Progenitor cell of endocrine pancreas (in vitro differentiated cells): ENCODE measurements at places on chromosomes 7 and 10.

DNA sequence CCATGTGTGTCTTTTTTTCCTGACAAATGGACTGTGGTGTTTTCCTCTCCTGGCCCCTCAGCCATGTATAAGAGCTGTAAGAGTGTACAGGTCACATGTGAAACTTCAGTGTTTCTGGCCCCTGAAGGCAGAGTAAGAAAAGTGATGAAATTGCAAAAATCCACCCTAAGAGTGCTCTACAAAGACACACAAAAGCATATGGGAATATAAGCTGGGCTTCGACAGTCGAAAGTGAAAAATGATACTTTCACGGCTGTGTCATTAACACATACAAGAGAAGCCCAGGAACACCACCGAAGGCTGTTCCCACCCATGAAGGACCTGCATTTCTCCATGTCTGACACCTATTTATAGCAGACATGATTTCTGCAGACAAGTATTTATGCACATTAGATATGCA lies 192.2 kb downstream of the PARD3 start:
- no peak overlapping the region for H3K4me3 ChIP-seq
- no peak for DNase-seq
- H3K27me3 ChIP-seq, result no peaks in the 10 kb centered on the region
- H3K27ac ChIP-seq, result no peak overlapping the region
- H3K36me3 ChIP-seq, result no peaks in the 10 kb centered on the region

DNA sequence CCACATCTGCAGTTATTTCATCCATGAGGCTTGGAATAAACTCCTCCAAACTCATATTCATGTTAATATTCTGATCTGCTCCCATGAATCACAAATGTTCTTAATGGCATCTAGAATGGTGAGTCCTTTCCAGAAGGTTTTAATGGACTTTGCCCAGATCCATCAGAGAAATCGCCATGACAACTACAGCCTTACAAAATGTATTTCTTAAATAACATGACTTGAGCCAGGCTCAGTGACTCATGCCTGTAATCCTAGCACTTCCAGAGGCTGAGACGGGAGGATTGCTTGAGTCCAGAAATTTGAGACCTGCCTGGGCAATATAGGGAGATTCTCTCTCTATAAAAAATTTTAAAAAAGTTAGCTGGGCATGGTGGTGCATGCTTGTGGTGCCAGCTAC lies 102.1 kb upstream of the TMEM168 start:
- peaks cover 23% of the 10 kb centered on the region for H3K36me3 ChIP-seq
- no peak overlapping the region for H3K27ac ChIP-seq
- H3K27me3 ChIP-seq, result no peaks in the 10 kb centered on the region
- peaks cover under 1% of the 10 kb centered on the region for H3K4me1 ChIP-seq

DNA sequence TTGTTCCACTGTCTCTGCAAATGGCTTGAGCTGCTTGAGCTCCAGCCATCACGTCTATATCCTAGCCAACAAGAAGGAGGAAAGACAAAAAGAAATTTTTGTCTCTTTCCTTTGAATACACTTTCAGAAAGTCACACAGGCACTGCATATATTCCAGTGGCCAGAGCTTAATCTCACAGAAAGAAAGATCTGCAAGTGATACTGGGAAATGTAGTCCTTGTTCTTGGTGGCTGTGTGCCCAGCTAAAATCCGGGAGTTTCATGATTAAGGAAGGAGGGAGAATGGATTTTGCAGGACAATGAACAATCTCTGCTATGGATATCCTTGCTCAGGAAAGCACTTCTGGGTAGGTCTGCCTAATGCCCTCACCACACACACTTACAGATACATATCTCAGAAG lies 19.5 kb upstream of the DLG5 start:
- no peak overlapping the region for H3K4me3 ChIP-seq
- H3K4me1 ChIP-seq, result peaks cover 7% of the 10 kb centered on the region
- H3K36me3 ChIP-seq, result peaks cover 3% of the 10 kb centered on the region
- no peaks in the 10 kb centered on the region for H3K27me3 ChIP-seq
- H3K27ac ChIP-seq, result no peak overlapping the region

- peaks cover 5% of the 10 kb centered on the region for H3K36me3 ChIP-seq
- H3K27ac ChIP-seq, result no peak overlapping the region
- H3K4me1 ChIP-seq, result no peaks in the 10 kb centered on the region
- no peak for DNase-seq
Measured at GRCh38 chr7:158291998-158292397, 295.6 kb downstream of the PTPRN2 start.

DNA sequence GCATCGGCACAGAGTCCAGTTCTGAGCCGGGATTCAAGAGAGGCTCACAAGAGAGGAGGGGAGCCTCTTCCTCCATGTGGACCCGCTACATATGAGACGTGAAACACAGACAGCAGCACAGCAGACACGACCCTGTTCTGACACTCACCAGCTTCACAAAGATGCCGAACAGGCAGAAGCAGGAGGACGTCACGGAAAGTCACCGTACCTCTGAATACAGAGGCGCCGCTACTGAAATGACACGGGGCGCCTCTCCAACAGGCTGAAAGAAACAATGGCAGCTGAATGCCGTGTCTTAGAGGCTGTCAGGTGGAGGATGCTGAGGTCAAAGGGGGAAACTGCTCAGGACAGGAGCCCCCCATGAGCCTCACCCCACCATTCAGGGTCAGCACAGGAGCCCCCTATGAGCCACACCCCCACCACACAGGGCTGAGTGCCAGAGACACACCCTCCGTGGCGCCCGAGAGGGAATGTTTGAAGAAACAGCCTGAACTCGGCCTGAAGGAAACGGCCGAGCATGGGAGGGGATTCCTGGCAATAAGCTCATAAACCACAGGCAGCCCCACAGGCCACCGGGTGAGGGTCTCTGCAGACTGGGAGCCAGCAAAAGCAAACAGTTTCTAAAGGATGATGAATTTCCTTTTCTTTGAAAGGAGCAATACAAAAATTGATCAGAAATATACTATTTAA lies 510.3 kb downstream of the PTPRN2 start:
- no peak overlapping the region for H3K27ac ChIP-seq
- H3K4me1 ChIP-seq, result no peaks in the 10 kb centered on the region
- no peak for DNase-seq

- peak overlapping the region; percentile 12 for H3K27ac ChIP-seq
- no peaks in the 10 kb centered on the region for H3K27me3 ChIP-seq
- peaks cover 8% of the 10 kb centered on the region for H3K36me3 ChIP-seq
- no peaks in the 10 kb centered on the region for H3K4me1 ChIP-seq
Measured at GRCh38 chr7:32564542-32564941, 69.3 kb downstream of the AVL9 start.

DNA sequence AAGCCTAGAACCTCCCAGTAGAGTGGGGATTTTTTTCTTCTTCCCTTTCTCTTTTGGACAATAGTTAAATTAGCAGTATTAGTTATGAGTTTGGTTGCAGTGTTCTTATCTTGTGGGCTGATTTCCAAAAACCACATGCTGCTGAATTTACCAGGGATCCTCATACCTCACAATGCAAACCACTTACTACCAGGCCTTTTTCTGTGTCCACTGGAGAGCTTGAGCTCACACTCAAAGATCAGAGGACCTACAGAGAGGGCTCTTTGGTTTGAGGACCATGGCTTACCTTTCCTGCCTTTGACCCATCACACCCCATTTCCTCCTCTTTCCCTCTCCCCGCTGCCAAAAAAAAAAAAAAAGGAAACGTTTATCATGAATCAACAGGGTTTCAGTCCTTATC lies 5.4 kb downstream of the OPN1SW start:
- H3K36me3 ChIP-seq, result peaks cover 42% of the 10 kb centered on the region
- H3K27me3 ChIP-seq, result no peaks in the 10 kb centered on the region
- H3K4me3 ChIP-seq, result no peak overlapping the region
- no peak overlapping the region for H3K27ac ChIP-seq
- no peak for DNase-seq

DNA sequence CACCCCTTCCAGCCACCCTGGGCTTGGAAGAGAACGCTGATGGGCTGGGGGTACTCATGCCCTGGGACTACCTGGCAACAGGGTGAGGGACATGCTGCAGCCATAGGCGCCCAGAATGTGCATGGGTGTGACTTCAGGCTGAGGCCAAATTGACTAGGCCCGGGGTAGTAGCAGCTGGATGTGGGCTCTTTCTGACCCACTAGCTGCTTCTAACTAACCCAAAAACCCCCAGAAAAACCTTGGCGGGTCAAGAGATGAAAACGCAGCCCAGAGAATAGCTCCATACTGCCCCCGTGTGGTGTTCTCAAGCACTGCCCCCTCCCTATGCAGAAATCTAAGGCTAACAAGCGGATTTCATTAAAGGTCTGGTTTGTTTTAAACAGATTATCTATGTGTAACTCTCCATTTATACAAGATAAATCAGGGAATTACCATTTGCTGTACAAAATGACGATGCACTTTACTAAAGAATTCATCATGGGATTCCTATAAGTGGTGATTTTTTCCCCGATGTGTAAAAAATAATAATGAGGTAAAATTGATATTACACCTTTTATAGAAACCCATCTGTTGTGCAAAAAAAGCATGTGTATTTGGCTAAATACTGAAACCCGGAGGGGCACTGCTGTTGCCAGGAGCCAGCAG lies 4.2 kb downstream of the SMARCD3 start:
- H3K27me3 ChIP-seq, result peaks cover 12% of the 10 kb centered on the region
- H3K4me1 ChIP-seq, result peaks cover 12% of the 10 kb centered on the region
- no peak for DNase-seq
- peak overlapping the region; percentile 41 for H3K4me3 ChIP-seq
